ENCODE measurements at places on chromosomes 12 and 14. TPM values are rescaled to one million over a fixed set of nuclear protein-coding genes. Genes with fewer than 3 reads are reported as not detected.

The KERA gene
- total RNA-seq: not detected

- DNase-seq: peak; percentile 88
Measured at GRCh38 chr12:111773801-111774551, 7.2 kb downstream of the ALDH2 start.

GRCh38 chr12:106495354-106495965 lies 87.3 kb upstream of the RFX4 start:
- DNase-seq: no peak

The OR6C2 gene
- not detected for total RNA-seq

- peak; percentile 89 for DNase-seq
Measured at GRCh38 chr12:120249875-120250795, 15.4 kb downstream of the PXN start.

The ENDOU gene
- not detected for total RNA-seq

DNA sequence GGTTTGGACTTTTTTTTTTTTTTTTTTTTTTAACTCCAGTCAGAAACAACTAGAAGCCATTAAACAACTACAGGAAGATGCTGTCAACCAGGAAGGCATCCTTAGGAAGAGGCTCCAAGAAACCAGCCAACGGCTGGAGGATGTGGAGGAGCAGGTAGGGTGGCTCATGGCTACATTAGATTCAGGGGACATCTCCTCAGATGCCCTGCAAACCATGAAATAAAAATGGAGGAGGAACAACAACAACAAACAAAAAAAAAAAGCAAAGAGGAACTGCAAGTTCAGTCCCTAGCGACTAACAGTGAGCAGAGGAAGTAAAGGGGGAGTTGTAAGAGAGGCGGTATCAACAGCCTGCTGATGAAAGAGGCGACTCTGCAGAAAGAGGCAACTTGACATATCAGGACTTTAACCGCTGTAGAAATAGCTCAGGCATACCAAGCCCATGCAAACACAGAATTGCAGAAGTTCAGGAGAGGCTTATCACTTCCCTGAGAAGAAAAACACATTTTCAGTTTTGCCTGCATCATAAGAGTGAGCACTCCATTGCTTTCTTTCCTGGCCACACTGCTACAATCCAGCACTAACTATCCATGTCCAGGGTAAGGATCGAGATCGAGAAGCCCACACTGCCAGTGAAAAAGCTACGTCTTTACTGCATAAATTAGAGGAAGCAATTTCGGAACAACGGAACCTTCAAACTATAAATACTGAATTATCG lies 103.5 kb upstream of the BCAT1 start:
- no peak for DNase-seq

DNA sequence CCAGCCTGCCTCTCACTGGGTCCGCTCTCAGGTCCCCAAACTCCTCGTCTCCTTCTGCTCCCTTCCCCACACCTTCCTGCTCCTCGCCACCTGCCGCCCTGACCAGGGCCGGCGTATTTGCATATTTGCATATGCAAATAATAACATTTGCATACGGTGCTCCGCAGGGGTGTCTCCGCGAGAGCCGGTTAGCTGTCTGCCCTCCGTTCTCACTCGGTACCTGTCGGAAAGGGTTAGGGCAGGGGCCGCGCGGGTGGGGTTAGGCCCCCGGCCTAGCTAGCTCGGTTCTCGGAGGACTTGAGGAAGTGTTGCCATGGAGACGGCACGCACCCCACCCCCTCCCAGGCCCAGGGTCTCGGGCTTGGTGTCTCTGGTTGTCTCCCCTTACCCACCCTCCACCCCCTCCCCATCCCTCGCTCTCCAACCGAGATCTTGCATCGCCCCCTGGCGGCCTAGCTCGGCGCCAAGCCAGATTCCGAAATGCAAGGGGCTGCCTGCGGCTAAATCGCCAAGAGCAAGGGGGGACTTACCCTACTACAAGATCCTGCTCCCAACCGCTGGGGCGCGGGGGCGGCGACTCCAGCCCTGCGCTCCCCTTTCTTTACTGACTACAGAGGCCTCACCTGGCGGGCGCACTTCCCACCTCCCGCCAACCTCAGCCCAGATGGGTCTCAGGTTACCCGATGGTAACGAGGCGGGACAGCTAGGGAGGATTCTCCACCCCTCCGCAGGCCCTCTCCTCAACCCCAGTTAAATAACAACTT lies 8.1 kb downstream of the STAC3 start:
- DNase-seq: no peak

- DNase-seq: no peak
Measured at GRCh38 chr12:7869137-7869536, 3.6 kb downstream of the SLC2A14 start.

DNA sequence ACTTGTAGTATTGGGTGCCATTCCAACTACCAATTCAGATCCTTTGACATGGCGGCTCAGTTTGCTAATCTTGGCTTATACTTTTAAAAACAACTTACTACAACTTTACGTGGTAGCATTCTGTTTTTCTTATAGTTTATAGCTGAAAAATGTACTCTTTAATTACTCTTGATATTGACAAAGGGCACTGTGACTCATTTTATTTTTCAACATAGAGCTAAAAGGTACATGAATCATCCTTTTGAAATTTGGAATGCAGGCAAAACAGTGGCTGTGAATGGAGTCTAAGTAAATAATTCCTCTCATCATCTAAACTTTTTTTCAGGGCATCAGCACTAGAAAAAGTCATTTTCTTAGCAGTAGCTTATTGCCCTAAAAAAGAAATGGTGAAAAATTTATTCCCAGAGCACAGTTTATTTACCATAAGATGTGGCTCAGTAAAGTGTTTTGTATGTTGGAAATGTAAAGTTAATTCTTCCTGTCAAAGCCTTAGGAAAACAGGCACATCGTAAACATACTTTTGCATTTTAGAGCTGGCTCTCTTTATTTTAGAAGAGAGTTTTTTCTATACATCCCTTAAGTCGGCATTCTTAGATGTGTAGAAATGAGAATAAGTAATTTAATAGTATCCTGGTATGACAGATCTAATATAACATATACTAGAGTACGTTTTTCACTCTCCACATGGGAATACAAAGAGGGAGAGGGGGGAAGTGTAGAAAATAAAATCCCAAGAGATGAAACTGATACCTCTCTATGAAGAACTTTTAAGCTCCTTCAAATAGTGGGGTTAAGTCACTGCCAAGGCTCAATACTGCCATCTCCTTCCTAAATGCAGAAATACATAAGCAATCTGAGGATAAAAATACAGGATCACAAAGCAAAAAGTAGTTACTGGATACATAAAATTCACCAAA lies 55.2 kb downstream of the SLC25A21 start:
- DNase-seq: no peak

The PMEL gene
- not detected for total RNA-seq

DNA sequence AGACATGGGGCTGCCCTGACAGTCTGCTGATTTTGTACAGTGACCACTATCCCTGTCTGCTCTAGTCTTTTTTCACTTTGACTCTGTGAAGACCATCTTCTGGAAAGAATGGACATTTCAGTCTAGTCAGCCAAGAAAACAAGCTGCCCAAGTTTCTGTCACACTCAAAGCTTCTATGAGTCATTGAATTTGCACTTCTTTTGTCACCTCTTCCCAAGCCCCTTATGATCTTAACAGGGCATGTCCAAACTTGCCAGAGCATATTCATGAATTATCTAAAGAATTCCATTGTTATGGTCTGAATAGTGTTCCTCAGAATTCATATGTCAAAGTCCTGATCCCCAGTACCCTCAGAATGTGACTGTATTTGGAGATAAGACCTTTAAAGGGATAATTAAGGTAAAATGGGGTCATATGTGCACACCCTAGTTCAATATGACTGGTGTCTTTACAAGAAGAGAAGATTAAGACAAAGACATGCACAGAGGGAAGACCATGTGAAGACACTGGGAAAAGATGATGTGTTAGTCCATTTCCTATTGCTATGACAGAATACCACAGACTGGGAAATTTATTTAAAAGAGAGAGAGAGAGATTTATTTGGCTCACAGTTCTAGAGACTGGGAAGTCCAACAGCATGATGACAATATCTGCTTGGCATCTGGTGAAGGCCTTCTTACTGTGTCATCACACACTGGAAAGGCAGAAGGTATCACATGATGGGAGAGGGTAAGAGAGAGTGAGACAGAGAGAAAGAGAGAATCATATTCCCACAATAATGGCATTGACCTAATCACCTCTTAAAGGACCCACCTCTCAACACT lies 242.6 kb downstream of the BTG1 start:
- DNase-seq: no peak

The ACOT4 gene
- total RNA-seq: 2.6 TPM
